Small intestine (tissue), 16 donors: ENCODE measurements at places on chromosomes 2 and 18.
A peak's percentile ranks its signal among the peaks of the same experiment; 100 is the strongest.

- DNase-seq: no peak
Observed at GRCh38 chr2:167626301-167626700, 621.1 kb downstream of the STK39 start.

DNA sequence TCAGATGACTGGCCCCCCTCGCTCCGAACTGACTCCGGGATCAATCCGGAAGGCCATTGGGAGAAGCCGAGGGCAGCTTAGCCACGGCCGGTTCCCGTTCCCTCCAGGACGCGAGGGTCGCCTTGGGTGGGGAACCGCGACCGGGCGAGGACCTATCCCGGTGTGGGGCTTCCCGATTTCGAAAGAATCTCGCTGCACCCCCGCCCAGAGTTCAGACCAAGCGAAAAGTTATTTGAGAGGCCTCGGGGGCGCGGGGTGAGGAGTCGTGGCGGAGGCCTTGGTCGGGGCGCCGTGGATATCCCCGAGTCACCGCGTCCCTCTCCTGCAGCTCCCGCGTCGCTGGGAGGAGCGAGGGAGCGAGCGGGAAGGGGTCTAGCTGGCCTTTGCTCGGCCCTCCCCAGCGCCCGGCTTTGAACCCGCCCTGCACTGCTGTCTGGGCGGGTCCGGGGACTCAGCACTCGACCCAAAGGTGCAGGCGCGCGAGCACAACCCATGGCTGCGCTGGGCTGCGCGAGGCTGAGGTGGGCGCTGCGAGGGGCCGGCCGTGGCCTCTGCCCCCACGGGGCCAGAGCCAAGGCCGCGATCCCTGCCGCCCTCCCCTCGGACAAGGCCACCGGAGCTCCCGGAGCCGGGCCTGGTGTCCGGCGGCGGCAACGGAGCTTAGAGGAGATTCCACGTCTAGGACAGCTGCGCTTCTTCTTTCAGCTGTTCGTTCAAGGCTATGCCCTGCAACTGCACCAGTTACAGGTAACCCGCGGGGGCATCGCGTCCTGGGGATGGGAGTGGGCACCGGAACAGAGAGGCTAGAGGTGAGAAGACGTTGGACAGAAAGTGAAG, at the start of gene CYP27A1:
Gene CYP27A1 (plus strand): TSS at position 457 of the 837 bp plus-strand sequence. CDS start 36 bp downstream, at position 493.
- DNase-seq: peak; percentile 90

DNA sequence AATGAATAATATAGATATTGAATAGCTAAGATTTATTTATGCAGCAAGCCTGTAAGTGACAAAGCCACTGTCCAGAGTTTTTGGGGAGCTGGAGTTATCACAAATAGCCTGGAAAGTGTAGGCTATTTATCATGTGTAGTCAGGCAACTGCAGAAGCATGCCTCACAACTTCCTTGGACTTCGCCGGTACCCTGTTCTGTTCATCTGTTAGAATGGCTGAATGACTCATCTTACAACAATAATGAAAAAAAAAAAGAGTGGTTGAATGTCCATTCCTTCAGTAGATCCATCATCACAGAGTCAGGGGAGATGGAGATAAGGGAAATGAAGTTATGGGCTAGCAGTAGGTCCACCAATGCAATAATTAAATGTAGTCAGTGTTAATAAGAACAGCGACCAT, 24.0 kb upstream of the ATP5MC3 start:
- DNase-seq: no peak

GRCh38 chr2:150571121-150571520, 83.7 kb upstream of the RND3 start:
- no peak for DNase-seq

DNA sequence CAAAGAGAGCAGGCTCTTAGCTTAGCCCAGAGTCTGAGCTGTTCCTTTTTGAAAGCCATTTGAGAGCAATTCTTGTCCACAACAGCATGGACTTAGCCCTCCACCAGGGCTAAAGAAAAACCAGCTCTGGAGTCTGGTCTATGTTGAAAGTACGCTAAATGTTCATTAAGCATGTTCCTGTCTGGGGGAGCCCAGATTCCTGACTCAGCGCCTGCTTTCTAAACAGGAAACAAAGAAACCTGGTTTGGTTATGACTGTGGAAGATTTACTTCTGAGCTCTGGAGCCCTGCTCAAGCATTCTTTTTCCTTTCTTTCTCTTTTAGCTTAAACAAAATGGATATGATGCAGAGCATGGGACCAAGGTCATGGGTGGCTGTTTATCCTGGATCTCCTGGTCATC, 279.8 kb downstream of the RBM43 start:
- peak; percentile 26 for DNase-seq

GRCh38 chr2:16325016-16325975, 340.3 kb downstream of the CYRIA start:
- peak; percentile 48 for DNase-seq

GRCh38 chr2:59701271-59701994, 852.0 kb downstream of the BCL11A start:
- no peak for DNase-seq

DNA sequence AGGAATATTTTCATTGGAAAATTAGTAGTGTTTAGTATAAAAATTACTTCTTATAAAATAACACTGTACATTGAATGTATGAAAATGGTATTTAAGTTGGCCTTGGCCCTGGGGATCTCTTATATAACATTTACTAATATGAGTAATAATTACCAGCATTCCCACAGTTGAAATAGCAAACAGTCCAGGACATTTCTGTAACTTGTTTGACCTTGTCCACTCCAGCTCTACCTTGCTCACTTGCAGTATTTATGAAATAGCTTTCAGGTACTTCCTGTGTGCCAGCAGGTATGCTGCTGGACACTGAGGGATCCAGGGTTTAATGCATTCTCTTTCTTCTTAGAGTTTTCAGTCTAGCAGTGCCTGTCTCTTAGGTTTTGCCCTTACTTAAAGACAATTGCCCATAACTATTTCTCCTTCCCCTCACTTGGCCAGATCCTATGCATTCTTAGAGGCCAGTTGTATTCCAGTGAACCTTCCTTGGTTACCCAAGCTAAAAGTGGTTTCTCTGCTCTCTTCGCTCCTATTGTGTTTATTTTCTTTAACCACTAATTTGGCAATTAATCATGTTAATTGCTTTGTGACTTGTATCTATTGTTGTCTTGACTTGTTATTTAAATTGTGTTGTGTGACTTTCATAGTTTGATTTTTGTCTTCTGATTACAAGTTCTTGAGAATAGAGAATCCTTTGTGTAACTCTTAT, 25.9 kb downstream of the BABAM2 start:
- DNase-seq: no peak

GRCh38 chr18:68035774-68036522, 519.4 kb upstream of the DSEL start:
- DNase-seq: peak; percentile 14

DNA sequence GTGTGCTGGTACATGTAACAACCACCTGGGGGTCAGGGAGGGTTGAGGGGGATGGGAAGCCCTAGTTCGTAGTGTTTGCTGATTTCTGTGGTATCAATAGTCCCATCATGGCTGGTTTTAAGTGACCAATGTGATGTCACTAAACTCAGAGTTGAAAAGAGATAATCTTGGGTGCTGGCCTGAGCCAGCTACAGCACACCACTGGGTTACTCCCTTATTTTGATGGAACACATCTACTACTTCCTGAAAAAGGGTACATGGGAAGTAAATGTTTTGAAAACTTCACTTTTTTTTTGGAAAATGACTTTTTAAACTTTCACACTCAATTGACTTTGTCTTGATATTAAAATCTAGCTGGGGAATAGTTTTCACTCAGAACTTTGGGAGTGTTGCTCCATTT, 87.0 kb upstream of the CXCR4 start:
- no peak for DNase-seq

- DNase-seq: no peak
Observed at GRCh38 chr2:12856934-12857601, 140.3 kb downstream of the TRIB2 start.

DNA sequence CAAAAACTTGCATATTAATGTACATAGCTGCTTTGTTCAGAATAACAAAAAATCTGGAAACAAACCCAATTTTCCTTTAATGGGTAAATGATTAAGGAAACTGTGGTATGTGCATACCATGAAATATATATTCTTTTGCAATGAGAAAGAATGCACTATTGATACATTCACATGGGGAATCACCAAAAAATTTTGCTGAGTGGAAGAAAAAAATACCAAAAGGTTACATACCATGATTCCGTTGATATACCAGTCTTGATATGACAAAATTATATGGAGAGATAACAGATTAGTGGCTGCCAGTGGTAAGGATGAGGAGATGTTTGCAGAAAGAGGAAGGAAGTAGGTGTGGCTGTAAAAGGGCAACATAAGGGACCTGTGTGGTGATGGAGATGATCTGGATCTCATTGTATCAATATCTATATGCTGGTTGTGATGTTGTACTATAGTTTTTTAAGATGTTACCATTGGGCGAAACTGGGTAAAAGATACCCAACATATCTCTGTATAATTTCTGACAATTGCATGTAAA, 54.6 kb upstream of the BCL2L11 start:
- DNase-seq: no peak

DNA sequence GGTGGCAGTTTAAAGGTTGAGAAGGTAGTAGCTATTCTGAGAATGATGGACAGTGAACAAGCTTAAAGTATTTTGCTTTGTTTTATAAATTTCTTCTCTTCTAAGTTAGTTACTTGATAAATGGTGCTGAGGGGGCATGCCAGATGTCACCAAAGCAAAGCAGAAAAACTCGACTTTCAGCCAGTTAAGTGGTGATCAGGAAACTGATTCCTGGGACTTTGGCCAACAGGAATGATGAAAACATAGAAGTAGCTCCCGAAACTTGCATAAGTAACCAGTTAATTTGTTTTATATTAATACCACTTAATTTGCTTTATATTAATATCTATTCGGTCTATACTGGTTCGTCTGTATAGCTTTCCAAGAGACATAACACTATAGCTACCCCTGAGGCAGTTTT, 82.6 kb downstream of the FANCL start:
- no peak for DNase-seq

DNA sequence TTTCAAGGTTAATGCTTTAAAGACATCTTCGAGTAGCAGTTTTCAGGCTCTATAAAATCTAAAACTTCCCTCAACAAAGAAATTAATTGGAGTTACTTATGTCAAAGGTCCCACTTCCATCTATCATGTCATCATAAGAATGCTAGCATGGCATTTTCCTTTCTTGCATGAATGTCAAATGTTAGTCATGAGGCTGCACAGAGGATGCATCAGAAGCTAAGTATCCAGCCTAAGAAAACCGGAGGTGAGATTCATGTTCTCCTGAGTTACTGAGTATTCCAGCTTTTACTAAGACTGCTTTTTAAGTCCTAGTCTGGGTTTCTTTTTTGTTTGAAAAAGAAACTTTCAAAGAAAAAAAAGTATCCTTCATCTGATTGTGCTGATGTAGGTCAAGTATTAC, 130.6 kb upstream of the CDH19 start:
- no peak for DNase-seq

GRCh38 chr18:41887100-41887499, 67.9 kb upstream of the PIK3C3 start:
- DNase-seq: no peak

DNA sequence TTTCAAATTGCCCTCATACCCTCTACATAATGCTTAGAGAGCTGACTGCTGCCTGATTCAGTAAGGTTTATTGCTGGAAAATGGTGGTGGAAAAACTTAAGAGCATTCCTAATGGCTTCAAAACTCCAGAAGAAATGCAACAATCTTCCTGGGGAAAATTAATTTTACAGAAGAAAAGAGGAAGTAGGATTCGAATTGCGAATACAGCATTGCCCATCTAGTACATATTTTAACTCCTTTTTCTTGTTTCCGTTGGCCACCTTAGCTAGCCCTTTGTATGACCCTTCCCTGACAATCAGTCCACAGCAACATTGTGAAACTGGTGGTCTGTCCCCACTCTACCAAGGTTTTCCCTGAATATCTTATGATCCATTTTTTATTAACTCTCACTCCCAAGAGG, 224.7 kb downstream of the MTX2 start:
- DNase-seq: no peak

GRCh38 chr2:228786901-228787300, 484.2 kb downstream of the PID1 start:
- no peak for DNase-seq

GRCh38 chr2:95019572-95019971, 5.9 kb upstream of the MAL start:
- DNase-seq: no peak

DNA sequence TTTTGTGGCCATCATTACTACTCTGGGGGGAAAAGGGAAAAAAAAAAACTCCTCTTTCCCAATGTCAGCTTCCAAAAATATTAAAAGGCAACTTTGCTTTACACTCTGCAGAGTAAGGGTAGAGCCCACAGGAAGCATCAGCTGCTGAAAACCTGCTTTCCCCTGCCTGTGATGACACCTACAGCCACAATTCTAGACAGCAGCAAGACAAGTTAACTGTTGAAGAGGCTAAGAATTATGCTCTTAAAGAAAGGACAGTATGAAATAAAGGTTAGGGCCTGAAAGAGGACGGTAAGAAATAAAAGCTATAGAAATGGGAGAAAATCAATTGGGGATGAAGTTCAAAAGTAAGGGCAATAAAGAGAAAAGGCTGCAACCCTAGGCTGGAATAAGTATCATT, 3.0 kb downstream of the PDE11A start:
- no peak for DNase-seq

- no peak for DNase-seq
Observed at GRCh38 chr2:230268606-230269243, 43.2 kb downstream of the SP140 start.

- no peak for DNase-seq
Observed at GRCh38 chr2:16161085-16161565, 220.8 kb downstream of the MYCN start.

DNA sequence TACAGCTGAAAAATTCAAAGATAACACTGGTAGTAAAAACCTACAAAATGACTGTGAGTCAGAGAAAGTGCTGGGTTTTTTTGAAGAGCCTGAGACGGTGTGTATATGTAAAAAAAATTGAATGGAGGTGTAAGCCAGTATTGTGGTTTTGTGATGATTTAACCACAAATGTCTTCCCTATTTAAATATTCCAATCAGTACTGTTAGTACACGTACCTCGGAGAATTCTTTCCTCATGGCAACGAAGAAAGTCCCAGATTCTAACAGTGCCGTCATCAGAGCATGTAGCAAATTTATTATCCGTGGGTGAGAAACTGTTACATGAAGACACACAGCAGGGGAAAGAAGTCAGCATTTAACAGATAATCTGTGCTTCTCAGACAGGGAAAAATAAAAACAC, 48.1 kb downstream of the WDR33 start:
- no peak for DNase-seq

GRCh38 chr2:48114256-48114655, 208.0 kb upstream of the FBXO11 start:
- peak; percentile 90 for DNase-seq

GRCh38 chr2:223155956-223156355, 104.0 kb downstream of the KCNE4 start:
- DNase-seq: no peak

GRCh38 chr2:127058246-127058953, 48.6 kb downstream of the BIN1 start:
- DNase-seq: no peak

- DNase-seq: no peak
Observed at GRCh38 chr2:188573453-188573852, 281.8 kb downstream of the GULP1 start.

- DNase-seq: no peak
Observed at GRCh38 chr2:212592695-212593094, 54.1 kb upstream of the ERBB4 start.
